ENCODE measurements at places on chromosomes 3 and 15.

DNA sequence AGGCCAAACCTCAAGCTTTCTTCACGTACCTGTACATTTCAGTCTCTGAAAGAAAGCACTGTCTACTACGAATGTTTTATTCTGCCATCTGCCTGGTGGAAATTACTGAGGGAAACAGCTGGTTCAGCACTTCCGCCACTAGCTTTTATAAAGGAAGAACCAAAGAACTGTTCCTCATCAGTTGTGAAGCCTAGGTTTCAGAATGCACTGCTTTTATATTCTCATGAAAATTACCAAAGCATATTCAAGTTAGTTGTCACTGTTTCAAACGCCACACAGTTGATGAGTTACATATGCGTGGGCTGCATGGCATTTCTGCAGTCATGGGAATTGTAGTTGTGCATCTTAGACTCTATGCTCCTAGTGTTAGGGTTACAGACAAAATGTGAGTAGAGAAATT, 21.5 kb upstream of the ZBTB38 start:
- no peak for DNase-seq

DNA sequence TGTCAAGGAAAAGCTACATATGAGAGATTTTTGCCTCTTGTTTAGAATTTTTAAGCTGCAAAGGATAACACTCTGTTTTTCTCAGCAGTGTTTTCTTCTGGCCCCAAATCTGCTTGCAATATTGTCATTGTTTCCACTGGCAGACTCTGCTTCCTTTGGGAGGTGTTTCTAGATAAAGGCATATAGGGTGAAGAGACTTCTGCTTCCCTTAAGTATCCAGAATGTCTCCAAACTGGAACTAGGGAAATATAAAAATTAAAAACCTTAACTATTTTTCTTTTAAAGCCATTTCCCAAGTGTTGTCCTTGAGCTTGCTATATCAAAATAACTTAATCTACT, 225.8 kb downstream of the CGGBP1 start:
- DNase-seq, result no peak

DNA sequence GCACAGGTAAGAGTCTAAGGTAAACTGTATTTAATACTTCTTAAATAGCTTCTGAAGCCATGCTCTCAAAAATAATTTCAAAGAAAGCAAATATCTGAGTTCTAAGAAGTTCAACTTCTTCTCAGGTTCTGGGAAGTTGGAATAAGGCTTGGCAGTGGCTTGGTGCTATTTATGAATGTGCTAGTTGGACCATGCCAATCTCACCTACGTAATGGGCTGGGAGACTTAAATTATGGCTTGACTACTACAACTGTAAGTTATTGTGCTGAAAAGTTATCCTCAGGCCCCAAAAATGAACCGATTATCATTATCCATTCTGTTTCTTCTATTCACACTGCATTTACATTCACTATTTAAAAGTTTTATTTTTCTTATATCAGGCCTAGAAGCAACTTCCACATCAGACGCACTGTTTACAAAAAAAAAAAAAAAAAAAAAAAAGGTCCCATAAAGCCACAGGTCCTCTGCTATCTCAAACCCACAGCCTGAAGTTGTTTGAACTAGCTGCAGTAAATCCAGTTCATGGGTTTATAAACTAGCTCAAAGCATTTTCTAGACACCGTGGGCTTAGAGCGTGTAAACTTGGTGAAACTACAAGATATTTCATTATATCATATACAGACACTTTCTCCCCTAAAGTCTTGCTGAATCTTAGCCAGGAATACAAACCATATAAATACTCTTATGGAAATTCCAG, 3.4 kb downstream of the LRIG1 start:
- no peak for DNase-seq

DNA sequence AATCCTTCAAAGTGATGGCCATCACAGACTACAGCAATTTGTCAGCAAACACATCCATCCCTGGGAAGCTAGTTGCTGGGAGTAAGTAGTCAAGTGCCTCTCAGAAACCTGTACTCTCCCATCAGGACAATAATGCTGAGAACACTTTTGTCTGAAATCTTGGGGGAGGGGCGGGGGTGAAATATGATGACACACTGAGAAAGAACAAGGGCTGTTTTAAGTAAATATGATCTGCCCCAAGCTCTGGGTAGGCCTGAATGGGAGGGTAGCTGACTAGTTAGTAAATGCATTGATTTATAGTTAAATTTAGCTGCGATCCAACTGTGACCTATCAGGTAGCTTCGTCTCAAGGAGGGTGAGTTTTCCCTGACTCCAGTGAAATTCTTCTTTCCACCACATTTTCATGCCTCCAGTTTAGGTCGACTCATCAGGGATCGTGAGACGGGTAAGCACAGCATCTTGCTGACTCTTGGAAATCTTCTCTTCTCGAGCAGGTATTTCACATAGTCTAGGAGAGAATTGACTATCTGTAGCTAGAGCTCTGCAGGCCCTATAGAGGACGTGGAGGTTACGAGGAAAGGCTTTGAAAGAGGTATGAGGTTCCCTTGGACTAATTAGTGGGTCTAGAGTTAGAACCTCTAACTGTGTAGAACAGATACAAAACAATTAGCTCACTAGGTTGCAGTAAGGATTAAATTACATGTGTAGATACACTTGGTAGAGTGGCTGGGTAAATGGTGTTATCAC, 213.4 kb upstream of the SLC2A2 start:
- no peak for DNase-seq

- no peak for DNase-seq
Measured at GRCh38 chr3:109224333-109224732, 87.8 kb downstream of the C3orf85 start.

Data from stimulated activated CD8-positive, alpha-beta memory T cell treated with anti-CD3 and anti-CD28 coated beads, Interleukin-2, amount 100 ng/mL, for 48 hours (primary cell).